ENCODE measurements at places on chromosomes 4 and X.

- DNase-seq = no peak
Measured at GRCh38 chr4:121690001-121690400, 6.8 kb downstream of the ANXA5 start.

DNA sequence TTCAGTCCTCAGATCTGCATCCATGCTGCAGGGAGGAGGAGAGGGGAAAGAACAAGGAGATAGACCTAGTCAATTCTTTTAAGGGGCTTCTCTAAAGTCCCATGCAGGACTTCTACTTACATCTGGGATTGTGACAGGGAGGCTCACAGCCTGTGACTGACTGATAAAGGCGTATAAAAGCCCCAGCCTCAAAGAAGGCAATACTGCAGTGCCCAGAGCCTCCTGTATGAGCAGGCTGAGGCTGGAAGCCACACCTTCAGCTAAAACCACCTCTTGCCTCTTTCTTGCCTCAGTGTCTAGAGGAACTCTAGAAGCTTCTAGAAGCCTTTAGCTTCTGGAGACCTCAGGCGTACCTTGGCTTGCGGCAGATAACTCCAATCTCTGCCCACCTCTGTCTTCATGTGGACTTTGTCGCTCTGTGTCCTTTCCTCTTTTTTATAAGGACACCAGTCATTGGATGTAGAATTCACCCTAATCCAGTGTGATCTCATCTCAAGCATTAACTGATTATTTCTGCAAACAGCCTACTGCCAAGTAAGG is 6.0 kb upstream of the ZCCHC4 start:
- no peak for DNase-seq

DNA sequence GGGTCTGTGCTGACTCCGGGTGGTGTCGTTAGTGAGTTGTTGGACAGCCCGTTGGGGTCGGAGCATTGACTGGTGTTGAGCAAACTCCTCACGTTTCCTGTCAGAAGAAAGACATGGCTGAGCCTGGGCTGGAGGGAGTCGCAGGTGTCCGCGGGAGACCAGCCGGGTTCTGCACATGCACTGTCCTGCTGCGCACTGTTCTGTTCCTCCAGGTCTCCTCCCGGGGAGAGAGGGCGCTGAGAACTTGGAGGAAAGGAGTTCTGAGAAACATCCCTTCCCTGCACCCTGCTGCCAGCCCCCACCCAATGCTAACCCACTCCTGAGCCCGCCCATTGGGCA is 1.1 kb downstream of the ZNF141 start:
- DNase-seq = no peak

GRCh38 chrX:47232197-47232802 is 509 bp upstream of the USP11 start:
- no peak for DNase-seq

- no peak for DNase-seq
Measured at GRCh38 chr4:145635630-145636029, 16.4 kb downstream of the MMAA start.

- DNase-seq = no peak
Measured at GRCh38 chr4:91909963-91910362, 393.8 kb upstream of the GRID2 start.

DNA sequence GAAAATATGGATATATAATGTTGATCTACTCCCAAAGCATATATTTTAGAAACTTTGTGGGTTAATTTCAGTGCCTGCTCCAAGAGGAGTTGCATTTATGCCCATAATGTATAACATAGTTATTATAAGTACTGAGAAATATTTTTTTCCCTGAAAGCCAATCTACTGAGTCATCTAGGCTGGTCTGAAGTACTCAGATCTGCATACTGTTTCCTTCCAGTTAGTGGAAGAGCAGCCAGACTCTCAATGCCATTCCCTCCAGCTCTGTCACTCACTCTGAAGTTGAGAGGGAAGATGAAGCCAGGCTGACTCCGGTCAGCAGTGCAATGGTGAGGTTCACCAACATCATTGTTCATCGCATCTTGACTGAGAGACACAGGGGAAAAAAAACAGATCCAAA is 505.1 kb downstream of the PPARGC1A start:
- no peak for DNase-seq

Data from GM10248 (cell line).